Motor neuron (in vitro differentiated cells): ENCODE measurements at places on chromosomes 6 and 20.

GRCh38 chr20:47318586-47319516 lies 37.6 kb downstream of the ZMYND8 start:
- peak; percentile 82 for ATAC-seq

GRCh38 chr20:56406910-56407309 lies 5.2 kb upstream of the CASS4 start:
- no peak for ATAC-seq

DNA sequence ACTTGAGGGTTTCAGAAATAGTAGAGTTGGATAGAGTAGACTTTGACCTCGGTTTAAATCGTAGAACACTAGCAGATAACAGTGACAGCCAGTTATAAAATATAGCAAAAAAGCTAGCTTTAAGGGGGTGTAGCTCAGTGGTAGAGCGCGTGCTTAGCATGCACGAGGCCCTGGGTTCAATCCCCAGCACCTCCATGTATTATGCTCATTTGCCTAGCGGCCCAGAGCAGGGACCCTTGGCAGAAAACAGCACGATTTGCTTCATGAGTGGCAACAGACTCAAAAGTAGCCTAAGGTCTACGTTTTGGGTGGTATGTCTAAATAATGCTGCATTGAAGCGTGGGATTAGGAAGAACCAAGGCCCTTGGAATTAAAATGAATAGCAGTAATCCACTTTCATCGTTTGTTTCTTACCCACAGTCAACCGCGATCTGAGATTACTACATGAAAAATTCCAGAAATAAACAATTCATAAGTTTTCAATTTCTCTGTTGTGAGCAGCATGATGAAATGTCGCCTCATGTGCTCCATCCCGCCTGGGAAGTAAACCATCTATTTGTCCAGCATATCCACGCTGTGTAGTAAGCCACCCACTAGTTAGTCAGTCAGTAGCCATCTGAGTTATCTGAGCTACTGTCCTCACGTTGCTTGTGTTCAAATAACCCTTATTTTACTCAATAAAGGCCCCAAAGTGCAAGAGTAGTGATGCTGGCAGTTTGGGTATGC lies 184.9 kb downstream of the GPX5 start:
- ATAC-seq: no peak

DNA sequence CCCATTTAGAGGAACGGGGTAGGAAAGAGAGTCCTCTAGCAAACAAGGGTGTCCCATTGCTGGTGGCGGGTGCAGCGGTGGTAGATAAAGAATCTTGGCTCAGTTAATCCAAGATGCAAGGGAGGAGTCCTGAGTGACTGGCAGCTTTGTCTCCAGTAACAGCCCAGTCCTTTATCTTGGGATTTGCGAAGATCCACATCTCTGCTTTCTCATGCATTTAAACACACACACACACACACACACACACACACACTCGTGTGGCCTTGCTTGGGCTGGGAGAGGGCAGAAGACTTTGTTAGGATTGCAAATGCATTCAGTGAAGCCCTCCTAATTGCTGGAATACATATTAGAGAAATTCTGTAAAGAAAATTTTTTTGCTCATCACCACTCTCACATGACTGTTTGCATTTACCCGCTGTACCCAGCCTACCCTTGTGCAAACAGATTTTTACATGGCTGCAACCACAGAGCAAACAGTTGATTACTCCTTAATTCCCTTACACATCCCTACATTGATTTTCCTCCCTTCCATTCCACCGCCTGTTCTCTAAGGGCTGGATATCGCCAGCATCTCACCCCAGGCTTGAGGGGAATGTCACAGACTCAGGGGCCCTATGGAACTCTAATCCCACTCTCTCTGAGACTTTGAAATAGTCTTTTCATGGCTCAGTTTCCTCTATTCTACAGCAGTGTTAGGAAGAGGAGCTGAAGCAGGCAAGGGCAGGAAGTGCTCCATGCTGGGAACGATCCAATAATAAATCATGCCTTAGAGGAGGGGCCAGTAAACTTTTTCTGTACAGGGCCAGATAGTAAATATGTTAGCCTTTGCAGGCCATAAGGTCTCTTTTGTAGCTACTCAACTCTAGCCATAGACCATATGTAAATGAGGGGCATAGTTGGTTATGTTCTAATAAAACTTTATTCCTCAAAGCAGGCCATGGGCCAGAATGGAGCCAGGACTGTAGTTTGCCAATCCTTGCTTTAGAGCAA lies 3.5 kb downstream of the C6orf132 start:
- no peak for ATAC-seq

- peak; percentile 97 for ATAC-seq
Observed at GRCh38 chr6:161228921-161229591, 44.8 kb downstream of the AGPAT4 start.

- ATAC-seq: peak; percentile 31
Observed at GRCh38 chr6:5592886-5593519, 331.7 kb downstream of the FARS2 start.

- ATAC-seq: no peak
Observed at GRCh38 chr6:106318851-106319250, 6.7 kb downstream of the ATG5 start.

GRCh38 chr6:129565366-129565765 lies 144.6 kb downstream of the ARHGAP18 start:
- no peak for ATAC-seq

- no peak for ATAC-seq
Observed at GRCh38 chr20:58173930-58174707, 54.3 kb downstream of the ANKRD60 start.

DNA sequence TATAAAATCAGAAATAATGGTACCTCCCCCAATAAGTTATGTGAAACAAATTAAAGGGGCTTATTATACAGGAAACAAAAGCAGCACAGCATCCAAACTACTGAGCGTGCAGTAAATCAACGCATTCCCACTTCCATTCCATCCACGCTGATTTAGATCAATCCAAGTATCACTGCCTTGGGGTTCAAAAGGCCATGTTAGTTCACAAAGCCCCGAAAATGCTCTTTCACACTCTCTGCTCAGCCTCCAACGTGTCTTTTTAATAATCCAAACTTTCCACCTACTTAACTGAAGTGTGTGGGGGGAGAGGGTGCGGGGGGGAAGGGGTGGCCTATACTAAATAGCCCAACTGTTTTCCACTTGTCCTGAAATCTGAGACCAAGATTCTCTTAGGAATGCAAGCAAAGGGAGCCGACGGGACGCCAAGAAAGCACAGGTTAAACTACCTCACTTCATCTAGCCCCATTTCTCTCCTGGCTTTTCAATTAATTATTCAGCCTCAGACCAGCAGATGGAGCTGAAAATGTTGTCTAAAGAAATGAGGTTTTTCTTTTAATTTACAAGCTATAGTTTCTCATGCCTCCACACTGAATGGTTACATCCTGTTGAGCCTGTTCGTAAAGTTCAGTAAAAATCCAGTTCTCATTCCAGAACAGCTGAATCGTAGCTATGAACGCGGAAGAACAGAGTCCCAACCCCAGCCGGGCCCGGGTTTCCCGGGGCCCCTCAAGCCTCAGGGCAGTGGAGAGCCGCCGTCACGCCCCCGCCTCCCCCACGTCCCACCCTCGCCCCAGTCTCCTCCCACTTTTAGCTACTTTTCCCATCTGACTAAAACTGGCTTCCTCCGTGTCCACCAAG lies 1.0 kb upstream of the NXT1 start:
- ATAC-seq: no peak

DNA sequence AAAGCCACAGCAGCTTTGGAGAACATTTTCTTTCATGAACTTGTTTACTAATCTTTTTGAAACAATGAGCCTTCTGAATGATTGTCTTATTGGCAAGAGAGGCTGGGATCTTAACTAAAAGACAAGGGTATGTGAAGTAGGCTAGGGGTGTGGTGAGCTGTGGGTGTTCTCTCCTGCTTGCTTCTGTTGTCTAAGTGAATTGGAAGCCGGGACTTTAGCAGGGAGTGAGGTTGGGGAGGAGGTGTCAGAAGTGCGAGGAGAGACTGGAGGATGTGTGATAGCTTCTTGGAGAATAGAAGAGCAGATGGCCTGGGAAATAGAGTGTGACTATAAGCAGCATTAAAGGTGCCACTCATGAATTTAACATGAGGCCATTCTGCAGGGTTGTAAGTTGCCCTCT lies 562.8 kb downstream of the UTRN start:
- ATAC-seq: no peak

GRCh38 chr20:44081888-44082287 lies 105.1 kb downstream of the JPH2 start:
- ATAC-seq: no peak

DNA sequence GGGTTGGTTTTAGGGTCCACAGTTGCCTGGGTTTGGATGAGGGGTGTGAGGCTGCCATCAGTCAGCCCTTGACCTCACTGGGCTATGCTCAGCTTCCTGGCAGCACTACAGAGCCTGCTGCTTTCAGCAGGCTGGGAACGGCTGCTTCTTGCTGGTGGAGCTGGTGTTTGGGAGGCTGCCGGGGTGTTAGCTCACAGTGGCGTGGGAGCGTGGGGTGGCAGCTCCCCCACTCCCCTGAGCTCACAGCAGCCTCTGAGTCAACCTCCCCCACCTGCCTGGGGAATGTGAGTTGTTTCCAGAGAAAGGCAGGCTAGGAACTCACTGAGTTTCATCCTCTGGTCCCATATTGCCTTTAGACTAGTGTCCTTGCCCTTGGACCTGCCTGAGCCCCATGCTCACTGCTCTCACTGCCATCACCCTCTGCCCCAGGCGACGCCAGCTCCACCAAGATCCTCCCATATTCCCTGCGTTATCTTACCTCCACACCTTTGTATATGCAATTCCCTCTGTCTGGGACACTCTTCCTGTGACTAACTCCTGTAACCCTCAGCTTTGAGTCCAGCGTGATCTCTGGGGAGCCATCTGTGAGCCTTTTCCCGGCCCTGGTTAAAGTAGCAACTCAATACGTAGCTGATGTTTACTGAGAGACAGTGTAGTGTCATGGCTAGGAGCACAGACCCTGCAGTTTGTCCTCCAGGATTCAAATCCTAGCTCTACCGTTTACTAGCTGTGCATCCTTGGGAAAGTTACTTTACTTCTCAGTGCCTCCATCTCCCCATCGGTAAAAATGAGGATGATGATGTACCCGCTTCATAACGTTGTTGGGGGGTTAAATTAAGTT lies 34.8 kb downstream of the PPP1R16B start:
- ATAC-seq: no peak

DNA sequence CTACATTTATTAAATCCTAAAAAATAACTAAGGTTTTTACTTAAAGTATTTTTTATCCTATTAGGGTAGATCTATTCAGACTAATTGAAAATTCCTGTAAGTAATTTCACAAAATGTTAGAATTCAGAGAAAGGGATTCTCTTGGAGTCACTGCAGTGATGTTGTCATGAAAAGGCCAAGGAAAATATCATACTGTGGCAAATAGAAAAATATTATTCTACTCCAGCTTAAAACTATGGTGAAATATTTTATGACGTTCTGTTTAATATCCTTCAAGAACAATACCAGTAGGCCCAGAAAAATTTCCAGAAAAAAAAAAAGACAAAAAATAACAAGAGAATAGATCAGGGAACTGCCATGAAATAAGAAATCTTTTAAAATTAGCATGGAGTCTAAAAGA lies 73.6 kb downstream of the FILIP1 start:
- ATAC-seq: no peak

- ATAC-seq: no peak
Observed at GRCh38 chr6:25028328-25028727, 92.6 kb upstream of the RIPOR2 start.

- ATAC-seq: peak; percentile 50
Observed at GRCh38 chr6:36593569-36594028, 563 bp upstream of the SRSF3 start.

- peak; percentile 45 for ATAC-seq
Observed at GRCh38 chr6:28807682-28808280, 116.0 kb downstream of the TRIM27 start.

DNA sequence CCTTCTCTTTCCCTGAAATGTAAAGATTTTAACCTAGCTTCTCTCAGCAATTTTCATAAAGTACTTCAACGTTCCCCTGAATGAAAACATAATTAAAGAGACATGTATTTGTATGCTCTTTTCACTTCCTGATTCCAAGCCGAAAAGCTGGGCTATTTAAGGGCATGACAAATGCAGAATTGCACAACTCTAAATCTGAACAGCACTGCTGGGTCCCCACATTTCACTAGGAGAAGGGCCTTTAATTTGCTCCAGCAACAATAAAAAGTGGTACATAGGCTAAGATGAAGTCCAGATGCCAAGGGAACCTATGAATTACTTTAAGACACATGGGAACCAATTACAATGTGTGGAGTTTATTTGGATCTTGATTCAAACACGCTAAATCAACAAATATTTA lies 42.0 kb downstream of the IRAK1BP1 start:
- no peak for ATAC-seq

DNA sequence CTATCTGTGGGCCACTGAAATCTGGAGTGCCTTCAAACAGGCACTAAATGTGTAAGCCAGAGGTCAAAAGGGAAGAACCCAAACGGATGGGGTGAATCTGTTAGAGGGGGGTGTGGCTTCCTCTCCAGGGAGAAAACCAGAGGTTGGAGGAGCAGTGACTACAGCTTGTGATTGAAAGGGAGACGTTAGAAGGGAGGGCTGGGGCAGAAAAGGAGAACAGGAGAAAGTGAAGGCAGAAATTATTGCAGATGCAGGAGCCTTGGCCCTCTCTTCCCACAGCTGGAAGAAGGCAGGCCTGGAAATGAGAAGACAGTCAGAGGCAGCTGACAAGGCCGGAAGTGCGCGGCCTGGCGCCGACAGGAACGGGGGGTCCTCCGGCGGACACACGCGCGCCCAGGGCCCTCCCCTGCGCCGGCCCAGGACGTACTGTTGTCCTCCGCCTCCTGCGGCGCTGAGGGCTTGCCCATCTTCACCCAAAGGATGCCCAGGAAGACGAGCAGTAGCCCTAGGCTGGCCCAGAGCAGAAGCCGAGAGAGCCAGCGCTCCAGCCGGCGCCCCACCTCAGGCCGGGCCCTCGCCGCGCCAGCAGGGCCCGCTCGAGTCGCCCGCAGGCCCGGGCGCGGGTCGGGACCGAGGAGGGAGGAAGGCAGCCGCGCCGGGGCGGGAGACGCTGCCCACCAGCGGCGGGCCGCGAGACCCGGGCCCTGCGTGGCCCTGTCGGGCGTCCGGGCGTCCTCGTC lies 806 bp downstream of the LEMD2 start:
- ATAC-seq: peak; percentile 41

- ATAC-seq: no peak
Observed at GRCh38 chr6:75409286-75409685, 84.3 kb downstream of the FILIP1 start.

DNA sequence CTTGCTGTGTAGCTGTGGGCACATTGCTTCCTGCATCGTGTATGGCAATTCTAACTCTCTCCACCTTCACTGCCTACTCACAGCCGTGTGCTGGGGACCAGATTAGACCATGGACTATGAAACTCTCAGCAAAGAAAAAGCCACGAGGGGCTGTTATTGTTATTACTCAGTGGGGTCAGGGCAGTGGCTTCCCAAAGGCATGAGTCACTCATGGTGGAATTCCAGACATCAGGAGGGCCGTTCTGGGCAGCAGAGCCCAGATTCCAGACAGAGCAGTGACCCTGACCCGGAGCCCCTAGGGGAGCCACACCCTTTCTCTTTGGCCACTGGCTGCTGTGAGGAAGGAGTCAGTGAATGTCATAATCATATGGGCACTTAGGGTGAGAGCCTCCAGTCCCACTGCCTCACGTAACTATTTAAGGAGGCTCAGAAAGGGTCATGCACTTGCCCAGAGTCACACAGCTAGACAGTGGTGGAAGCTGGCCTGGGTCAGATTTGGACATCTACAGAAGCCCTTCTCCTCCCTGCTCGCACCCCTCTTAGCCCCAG lies 22.2 kb upstream of the CCN5 start:
- ATAC-seq: peak; percentile 72
